Hematopoietic multipotent progenitor cell treated with erythropoietin and hydrocortisone succinate and interleukin-3 and kit ligand, for 6 days (in vitro differentiated cells): ENCODE measurements at places on chromosomes 16 and 17.

DNA sequence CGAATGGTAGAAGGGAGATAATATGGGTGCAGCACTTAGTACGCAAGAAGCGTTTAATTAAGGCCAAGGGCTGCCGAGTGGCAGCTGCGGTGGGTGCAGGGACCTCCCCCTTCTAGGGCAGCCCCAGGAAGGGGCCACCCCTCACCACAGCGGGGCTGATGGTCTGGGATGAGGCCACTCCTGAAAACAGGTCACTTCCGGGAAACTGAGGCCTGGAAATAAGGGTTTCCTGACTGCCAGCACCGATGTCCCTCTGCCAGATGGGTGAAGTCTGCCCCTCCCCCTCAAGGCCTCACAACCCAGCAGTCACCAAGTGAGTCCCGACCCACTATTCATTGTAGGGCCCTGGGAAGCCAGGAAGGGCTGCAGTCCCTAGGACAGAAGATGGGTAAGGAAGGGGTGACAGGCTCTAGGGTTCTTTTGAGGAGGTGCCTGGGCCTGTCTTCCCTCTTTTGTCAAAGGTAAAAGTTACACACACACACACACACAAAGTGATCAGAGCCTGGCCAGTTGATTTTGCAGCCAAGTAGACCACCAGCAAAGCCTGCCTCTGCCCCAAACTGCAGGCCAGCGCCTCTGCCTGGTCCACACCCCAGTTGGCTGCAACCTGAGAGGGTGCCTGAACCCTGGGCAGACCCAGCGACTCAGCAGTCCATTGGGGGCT is 12.5 kb downstream of the SREBF1 start:
- DNase-seq: no peak

DNA sequence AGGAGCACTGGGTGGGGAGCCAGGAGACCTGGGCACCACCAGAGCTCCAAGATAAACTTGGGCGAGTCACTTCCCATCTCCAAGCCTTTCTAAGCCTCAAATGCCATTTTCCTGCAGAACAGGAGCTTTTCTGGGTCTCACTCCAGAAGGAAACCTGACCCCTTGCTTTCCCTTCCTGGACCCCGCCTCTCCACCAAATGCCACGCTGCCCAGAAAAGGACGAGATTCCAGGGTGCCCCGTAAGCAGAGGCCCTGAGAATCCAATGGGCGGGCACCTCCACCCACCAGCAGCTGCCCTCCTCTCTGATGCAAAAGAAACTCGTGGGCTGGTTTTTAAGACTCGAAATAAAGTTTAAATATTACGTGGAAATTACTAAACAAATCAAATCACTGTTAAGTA is 31.3 kb downstream of the ZNF423 start:
- DNase-seq: no peak

GRCh38 chr16:23771642-23772041 is 16.8 kb downstream of the CHP2 start:
- DNase-seq: no peak

DNA sequence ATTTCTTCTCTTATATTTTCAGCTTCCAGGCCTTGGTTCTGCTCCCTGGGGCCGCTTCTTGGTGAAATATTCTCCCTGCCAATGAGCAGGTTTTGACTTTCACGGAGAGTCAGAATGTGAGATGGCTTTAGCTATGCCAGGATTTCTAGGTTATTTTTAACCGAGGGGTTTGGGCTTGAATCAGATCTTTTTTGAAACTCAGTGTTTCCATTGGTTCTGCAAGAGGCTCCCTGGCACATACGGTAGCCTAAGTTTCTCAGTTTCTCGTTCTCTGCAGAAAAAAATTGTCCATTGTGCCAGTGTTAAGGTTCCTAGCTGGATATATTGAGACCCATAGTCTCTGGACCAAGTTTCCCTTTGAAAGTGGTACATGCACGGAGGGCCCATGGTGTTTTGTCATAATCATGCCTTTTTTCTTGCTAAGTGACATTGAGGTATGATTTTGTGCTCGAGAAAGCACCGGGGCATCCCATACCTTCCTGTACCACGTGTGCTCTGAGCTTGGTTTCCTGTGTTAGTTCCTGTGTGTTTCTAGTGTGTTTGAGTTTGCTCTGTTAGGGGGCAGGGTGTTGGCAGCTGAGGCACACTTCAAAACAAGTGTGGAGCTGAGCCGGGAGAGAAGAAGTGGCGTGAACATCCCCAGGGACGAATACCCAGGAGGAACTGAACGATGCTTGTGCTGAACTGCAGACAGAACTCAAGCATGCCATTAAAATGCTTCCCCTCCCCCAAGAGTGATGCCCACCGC is 127.2 kb downstream of the HS3ST3B1 start:
- no peak for DNase-seq

DNA sequence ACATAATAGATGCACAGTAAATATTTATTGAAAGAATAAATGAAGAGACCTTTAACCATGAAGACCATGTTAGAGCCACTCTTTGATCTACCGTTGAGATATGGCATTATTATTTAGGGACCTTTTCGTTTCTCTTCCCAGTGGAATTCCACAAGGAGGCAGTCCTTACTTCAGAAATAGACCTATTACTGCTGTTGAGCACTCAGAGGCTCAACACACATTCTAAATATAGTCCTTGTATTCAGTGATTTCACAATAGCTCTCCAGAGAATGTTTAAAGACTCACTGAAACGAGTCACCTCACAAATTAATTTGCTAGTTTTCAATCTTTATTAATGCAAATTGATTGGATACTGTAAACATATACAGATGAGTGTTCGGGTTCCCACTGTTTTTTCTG is 603.8 kb downstream of the CDH8 start:
- no peak for DNase-seq

GRCh38 chr16:87836844-87837581 is 32.3 kb downstream of the SLC7A5 start:
- no peak for DNase-seq

- DNase-seq: no peak
These were observed 11.4 kb downstream of the HSD3B7 start for GRCh38 chr16:30996324-30996984.

DNA sequence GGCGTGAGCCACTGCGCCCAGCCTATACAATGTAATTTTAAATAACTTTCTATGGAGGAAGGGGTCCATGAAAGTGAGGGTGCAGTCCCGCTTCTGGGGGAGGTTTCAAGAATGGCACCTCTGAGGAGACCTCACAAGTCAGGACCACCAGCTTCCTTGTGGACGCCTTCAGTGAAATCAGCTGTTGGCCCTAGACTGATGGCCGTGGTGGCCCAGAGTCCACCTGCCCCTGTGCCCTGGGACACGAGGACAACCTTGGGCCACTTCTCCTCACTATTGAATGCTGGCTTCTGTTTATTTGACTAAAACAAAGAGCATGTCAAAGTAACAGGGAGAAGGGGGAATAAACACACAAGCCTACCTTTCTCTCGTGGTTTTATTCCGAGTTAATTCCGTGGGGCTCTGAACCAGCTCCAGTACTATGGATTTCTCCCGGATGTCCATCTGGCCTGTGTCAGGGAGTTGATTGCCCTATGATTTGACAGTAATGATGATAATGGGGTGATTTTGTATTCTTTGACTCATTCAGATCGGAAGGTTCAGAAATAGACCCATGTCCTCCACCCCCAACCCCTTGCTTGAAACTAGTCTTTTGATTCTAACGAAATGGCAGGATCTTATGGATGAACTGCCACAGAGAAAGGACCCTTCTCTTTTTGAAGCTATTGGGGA is 8.6 kb upstream of the CBX4 start:
- no peak for DNase-seq

- DNase-seq: peak; percentile 77
These were observed 3.0 kb upstream of the CHD3 start for GRCh38 chr17:7885367-7886226.

DNA sequence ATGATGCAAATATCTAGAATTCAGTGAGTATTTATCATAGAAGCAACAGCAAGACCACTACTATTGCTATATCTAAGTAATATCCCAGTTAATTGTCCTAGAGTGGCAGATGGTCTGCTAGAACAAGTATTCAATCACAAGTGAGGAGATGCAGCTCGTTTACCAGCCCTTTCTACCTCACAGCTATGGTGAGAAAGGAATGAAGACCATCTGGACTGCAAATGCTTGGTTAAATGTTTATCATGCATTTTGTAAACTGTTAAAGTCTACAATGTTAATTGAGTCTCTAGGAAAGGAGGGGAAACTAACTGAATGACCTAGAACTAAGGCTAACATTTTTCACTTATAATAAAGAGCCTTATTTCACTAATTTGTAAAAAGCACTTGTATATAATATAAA is 52.5 kb downstream of the CNOT1 start:
- DNase-seq: no peak

- peak; percentile 16 for DNase-seq
These were observed 7.5 kb downstream of the CCL4 start for GRCh38 chr17:36111068-36111490.

GRCh38 chr16:10613785-10614485 is 33.5 kb upstream of the EMP2 start:
- DNase-seq: no peak

DNA sequence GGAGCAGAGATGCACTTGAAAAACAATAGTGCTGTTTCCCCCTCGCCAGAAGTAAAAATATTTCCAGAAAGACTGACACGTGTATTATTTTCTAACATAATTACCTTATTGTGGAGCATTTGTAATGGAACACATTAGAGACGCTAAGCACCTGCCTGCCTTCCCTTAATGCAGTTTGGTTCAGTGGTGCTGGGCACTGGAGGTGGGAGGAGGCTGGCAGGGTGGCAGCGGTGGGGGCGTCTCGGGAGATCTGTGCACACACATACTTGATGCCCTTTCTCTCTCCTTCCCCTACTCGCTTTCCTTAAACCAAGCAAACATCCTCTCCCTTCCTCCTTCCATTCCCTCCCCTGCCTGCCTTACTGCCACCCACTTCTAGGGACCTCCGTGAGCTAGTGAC is 156.6 kb upstream of the SDK2 start:
- no peak for DNase-seq

GRCh38 chr17:78677303-78678221 is 100.4 kb upstream of the DNAH17 start:
- DNase-seq: no peak

DNA sequence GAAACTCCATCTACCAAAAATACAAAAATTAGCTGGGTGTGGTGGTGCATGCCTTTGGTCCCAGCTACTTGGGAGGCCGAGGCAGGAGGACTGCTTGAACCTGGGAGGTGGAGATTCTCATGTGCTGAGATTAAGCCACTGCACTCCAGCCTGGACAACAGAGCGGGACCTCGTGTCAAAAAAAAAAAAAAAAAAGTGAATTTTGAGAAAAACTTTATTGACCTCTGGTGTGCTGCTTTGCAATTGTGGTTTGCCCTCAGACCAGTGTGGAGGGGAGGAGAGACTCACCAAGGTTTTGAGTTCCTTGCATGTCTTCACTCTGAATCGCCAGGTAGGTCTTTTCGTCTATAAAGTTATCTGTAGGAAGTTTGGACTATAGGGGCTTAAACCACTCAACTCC is 145.2 kb downstream of the CPPED1 start:
- no peak for DNase-seq

DNA sequence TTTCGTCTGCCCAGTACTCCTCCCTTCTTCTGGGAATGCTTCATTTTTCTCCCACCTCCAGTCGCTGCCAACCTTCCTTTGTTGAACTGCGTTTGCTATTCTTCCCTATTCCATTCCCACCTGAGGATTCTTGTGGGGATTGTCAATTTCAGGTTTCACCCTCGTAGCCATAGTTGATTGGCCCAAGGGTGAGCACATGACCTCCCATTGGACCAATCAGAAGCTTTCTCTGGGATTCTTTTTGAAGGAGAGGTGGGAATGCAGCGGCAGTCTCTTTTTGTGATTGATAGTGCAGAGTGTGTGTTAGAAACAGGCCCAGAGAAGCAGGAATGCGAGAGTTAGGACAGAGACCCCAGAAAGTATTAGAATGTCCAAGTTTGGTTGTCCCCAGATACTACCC is 49.1 kb upstream of the GPRC5B start:
- no peak for DNase-seq

DNA sequence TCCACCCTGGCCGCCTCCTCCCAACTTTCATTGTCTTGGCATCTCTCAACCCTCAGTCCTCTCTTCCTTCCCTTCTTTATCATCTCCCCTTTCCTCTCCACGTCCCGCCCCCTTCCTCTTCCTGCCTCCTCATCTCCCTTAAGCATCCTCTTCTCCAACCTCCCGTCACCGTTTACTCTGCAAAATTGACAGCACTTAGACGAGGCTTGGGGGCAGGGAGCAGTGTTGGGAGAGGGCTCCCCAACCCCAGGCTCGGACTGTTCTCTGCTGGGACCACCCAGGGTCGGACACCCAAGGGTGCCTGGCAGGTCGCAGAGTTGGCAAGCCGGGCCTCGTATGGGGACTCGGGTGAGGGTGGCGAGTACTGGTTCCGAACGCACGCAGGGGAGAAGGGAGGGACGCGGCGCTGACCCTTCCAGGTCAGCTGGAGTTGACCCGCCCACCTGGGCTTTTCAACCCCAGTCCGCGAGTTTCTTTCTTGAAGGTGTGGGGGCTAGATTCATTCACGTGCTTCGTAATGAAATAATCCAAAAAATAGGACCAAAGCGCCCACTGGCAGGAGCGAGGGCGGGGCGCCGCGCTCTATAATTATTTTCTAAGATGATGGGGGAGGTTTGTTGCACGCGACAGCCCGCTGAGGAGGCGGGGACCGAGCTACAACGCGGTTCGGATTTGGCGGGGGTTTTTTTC is 775 bp upstream of the PAGR1 start:
- peak; percentile 73 for DNase-seq

DNA sequence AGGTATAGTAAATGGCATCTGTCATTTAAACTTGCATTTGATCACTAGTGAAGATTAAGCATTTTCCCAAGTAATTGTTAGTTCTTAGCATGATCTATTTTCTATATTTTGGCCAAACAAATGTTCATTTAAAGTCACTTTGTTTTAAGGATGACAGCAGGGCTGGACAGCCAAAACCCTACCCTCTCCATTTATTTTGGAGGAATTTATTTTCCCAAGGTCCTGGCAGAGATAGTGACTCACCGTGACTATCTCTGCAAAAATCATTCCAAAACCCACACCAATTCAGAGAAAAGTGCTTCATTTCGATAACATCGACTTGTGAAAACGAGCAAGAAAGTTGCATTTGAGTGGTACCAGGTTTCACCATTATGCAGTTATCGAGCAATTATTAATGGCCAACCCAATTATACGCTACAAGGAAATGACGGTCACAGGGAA is 665 bp upstream of the AKAP1 start:
- no peak for DNase-seq

DNA sequence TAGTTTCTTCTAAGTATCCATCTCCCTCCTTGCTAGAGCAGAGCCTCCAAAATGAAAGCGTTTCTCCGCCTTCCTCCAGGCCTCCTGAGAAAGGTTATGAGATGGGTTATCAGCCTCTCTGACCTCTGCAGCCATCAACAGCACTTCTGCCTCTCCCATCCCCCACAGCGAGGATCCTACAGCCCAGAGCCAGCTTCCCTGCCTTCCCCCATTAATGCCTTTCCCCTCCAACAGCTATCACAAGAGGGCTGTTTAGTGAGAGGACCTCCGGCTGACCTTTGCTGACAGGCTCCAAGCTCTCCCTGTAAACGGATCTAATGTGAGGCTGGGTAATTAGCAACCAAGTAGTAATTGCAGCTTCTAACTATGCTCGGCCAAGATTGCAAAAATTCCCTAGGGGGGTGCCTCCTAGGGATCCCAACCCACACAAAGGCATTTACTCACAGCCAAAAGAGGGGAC is 55.8 kb downstream of the ZFHX3 start:
- DNase-seq: no peak

- no peak for DNase-seq
These were observed 22.3 kb upstream of the TRAP1 start for GRCh38 chr16:3739636-3740035.
